ENCODE measurements at places on chromosomes 4 and X.

GRCh38 chr4:183838987-183839712 is 66.0 kb upstream of the STOX2 start:
- peak; percentile 9 for DNase-seq

GRCh38 chr4:13313856-13314255 is 170.3 kb downstream of the RAB28 start:
- DNase-seq, result no peak

GRCh38 chrX:1472975-1473374 is 20.3 kb upstream of the ASMTL start:
- no peak for DNase-seq

- no peak for DNase-seq
Observed at GRCh38 chrX:124217304-124218251, 114.9 kb upstream of the TEX13D start.

DNA sequence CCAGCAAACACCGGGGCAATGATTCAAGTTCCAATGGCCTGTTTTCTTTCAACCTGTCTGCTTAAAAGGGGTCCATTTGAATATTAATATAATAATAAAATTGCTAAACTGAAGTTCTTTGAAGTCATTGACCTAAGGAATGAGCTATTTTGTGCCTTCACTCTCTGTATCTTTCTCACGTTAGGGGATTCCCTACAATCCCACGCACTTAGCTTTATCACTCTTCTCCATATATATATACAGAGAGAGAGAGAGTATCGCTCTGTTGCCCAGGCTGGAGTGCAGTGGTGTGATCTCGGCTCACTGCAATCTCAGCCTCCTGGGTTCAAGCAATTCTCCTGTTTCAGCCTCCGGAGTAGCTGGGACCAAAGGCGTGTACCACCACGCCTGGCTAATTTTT is 83.9 kb upstream of the NWD2 start:
- DNase-seq, result no peak

DNA sequence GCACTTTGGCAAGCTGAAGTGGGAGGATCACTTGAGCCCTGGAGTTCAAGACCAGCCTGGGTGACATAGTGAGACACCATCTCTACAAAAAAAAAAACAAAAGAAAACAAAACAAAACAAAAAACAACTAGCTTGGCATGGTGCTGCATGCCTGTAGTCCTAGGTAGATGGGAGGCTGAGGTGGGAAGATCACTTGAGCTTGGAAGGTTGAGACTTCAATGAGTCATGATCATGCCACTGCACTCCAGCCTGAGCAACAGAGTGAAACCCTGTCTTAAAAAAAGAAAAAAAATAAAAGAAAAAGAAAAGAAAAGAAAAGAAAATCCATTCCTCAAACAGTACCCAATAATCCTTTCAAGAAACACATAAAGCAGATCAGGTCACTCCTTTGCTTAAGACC is 14.9 kb upstream of the ERCC6L start:
- DNase-seq, result no peak

GRCh38 chrX:71282514-71283402 is 677 bp upstream of the NONO start:
- DNase-seq, result no peak

GRCh38 chr4:52869196-52869595 is 7.1 kb downstream of the RASL11B start:
- DNase-seq, result peak; percentile 90

DNA sequence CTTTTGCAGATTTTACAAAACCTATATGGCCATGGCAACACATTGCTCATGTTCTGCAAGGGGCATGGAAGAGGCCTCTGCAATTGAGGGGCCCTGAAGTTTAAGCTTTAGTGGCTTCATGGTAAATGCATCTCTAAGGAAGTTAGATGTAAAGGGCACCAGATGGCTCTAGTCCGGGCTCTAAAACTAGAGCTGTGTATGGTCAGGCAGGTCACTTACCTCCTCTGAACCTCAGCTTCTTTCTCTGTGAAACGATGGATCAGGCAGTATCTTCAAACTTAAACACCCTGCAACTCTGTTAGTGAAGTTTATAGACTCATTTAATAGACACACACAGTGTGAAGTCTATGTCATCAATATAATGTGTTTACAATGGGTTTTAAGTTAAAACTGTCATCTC is 10.0 kb downstream of the MAGEB17 start:
- DNase-seq, result no peak

DNA sequence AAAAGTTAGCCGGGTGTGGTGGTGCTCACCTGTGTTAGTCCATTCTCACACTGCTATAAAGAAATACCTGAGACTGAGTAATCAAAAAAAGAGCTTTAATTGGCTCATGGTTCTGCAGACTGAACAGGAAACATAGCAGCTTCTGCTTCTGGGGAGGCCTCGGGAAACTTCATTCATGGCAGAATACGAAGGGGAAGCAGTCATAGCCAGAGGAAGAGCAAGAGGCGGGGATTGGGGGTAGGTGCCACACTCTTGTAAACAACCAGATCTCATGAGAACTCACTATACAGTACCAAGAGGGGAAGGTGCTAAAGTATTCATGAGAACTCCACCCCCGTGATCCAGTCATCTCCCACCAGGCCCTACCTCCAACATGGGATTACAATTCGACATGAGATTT is 64.1 kb downstream of the BEND4 start:
- no peak for DNase-seq

DNA sequence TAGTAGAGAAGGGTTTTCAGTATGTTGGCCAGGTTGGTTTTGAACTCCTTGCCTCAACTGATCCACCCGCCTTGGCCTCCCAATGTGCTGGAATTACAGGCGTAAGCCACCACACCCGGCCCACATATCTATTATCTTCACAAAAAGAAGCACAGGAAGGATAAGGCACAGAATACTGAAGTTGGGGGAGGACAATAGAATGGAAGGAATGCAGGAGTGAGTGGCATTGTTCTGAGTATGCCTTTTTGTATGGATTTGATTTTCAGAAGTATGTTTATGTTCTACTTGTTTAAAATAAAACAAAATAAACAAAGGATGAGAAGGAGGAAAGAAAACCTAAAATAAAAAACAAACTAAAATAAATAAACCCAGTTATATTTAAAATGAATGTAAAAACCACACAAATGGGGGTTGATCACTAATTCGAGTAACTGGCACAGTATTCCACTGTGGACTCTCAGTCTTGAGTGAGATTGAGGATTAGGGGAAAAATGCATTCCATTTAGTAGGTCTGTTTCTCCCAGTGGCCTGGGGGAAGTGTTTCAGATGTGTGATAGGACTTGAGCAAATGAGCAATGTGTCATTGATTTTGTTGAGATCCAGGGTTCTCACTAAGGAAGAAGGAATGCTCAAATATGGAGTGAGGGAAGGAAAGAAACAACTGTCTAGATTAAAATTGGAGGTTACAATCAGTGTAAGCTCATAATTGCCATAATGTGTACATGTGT is 109.0 kb upstream of the C1QTNF7 start:
- no peak for DNase-seq

- DNase-seq, result no peak
Observed at GRCh38 chr4:170581322-170581721, 491.6 kb upstream of the AADAT start.

- no peak for DNase-seq
Observed at GRCh38 chr4:102586644-102587021, 85.5 kb downstream of the NFKB1 start.

GRCh38 chrX:24956828-24957227 is 58.9 kb downstream of the ARX start:
- no peak for DNase-seq

DNA sequence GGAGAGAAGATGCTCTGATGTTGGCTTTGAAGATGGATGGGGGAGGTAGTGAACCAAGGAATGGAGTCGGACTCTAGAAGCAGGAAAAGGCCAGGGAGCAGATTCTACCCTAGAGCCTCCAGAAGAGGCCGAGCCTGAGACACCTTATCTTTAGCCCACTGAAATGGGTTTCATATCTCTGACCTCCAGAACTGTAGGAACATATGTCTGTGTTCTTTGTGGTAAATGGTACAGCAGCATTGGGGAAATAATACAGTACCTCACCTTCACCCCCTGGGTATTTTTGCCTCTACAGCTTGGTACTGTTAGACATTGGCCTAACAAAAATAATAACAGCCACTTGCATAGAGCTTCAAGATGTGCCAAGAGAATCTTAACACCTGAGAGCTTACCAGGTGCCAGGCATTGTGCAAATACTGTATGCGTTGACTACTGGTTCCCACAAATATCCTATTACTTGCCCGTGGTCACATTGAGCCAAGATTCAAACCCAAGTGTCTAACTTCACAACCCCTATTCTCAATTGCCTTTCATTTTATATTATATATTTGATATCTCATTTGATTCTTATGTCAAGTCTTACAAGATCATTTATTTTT is 57.0 kb upstream of the PGM2 start:
- no peak for DNase-seq

- DNase-seq, result no peak
Observed at GRCh38 chr4:67593741-67594175, 35.2 kb downstream of the STAP1 start.

GRCh38 chrX:38154818-38155217 is 65.9 kb downstream of the SRPX start:
- DNase-seq, result no peak

DNA sequence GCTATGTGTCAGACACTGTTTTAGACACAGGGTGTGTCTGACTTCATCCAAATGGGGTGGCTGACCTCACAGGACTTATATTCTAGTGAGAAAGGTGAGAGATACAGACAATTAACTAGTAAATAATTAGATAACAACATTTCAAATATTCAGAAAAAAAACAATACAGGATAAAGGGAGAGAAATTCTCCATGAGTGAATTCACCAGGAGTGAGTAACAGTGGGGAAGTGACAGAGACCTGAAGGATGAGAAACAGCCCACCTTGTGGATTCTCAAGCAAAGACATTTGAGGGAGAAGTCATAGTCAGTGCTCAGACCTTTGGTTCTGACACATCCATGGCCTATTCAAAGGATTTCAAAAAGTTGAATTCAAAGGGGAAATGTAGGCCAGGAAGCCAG is 627.9 kb downstream of the IQCM start:
- DNase-seq, result no peak

GRCh38 chr4:147360301-147360700 is 120.6 kb upstream of the EDNRA start:
- DNase-seq, result no peak

GRCh38 chr4:128354205-128354821 is 66.7 kb upstream of the PGRMC2 start:
- DNase-seq, result no peak

DNA sequence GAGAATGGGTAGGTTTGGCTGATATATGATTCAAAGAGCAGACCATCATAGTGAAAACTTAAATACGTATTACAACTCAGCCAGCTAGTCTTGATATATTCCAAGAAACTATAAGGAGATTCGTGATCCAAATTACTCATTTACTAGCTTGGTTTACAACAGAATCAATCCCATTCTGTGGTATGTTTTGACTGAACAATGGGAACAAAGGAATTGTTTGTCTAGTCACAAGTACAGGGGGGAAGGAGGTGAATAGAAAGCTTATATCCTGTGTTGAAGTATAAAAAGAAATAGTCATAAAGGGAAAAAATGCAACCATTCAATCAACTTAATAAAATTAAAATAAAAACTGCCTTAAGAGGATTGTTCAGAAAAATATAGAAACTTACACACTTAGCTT is 17.0 kb downstream of the C4orf54 start:
- no peak for DNase-seq

GRCh38 chr4:11402192-11402591 is 26.5 kb downstream of the HS3ST1 start:
- DNase-seq, result no peak

GRCh38 chrX:12366440-12366839 is 228.2 kb downstream of the FRMPD4 start:
- no peak for DNase-seq

GRCh38 chr4:173288296-173288695 is 45.9 kb downstream of the HMGB2 start:
- DNase-seq, result no peak

GRCh38 chrX:362937-363620 is 23.6 kb downstream of the PPP2R3B start:
- no peak for DNase-seq

DNA sequence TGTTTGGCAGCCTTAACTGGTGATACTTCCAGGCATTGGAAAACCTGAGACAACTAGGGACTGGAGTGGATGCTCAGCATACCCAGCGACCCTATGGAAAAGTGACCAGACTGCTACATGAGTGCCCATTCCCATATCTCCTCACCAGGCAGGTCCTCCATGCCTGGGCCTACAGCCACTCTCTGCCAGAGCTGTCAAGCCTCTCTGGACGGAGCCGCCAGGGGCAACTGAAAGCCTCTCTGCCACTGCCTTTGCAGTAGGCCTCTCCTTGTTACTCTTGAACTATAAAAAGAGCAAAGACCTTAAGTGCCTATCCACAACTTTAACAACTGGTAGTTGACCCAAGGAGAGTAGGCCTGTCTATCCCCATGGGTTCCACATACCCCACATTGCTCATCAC is 20.2 kb upstream of the FAAH2 start:
- no peak for DNase-seq

- no peak for DNase-seq
Observed at GRCh38 chrX:77572322-77572721, 125.1 kb downstream of the FGF16 start.

DNA sequence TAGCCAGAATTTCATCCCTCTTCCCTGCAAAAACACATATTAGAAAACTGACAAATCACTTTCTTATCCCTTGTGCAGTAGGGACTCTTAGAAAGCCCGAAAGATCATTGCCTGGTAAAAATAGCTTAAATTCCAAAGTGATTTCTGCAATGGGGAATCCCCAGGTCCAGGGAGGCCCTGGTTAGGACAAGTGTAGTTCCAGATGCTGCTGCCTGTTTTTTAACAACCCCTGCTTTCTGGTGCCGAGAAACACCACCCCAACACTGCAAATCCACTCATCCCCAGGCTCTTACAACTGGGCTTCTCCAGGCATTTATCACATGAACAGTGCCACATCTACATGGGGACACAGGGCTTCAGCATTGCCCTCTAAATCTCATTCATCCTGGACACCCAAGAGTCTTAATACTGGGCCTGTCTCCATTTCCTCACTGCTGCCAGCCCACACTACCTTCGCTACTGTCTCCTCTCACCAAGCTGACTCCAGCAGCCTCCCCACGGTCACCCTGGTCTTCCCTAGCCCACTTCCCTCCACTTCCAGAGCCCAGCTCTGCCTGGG is 112.2 kb upstream of the PSAPL1 start:
- no peak for DNase-seq

DNA sequence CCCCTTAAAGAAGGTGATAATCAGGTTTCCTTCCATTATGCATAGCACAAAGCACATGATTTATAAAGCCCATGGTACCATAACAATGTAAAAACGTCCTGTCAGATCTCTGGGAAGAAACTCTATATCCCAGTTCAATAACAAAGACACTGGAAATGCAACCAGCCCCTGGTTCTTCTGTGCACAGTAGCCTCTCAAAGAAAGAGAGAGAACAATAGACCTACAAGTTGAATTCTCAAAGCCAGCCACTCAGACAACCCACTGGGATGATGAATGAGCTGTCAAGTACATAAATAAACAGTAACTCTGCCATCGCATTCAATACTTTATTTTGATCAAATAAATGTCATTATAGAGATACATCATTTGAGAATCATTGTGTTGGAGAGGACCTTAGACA is 400.1 kb upstream of the CPEB2 start:
- no peak for DNase-seq

All from DMS 273 treated with DMSO at 0.1 percent for 48 hours (cell line).